CD4-positive, alpha-beta T cell treated with Interleukin-21 for 1 hour (primary cell): ENCODE measurements at places on chromosomes 1 and 21.

GRCh38 chr1:36533897-36534296 is 51.2 kb upstream of the CSF3R start:
- no peak for DNase-seq

- DNase-seq: no peak
Observed at GRCh38 chr1:4086085-4086850, 186.2 kb upstream of the C1orf174 start.

DNA sequence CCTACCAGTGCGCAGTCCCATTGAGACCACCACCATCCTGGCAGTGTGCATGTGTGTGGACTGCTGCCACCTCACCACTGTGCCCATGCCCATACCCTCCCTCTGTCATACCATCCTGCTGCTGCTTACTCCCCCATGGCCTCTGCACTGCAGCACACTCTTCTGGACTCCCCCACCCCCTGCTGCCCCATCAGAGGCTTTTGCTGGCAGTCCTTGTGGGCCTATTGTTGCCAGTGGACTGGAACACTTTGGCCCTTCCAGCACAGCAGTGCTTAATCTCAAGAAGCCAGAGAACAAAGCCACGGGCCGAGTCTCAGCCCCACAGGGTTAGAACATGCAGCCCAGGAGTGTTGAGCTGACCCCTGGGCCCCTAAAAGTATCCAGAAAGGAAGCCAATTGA is 41.9 kb upstream of the IVNS1ABP start:
- DNase-seq: no peak

DNA sequence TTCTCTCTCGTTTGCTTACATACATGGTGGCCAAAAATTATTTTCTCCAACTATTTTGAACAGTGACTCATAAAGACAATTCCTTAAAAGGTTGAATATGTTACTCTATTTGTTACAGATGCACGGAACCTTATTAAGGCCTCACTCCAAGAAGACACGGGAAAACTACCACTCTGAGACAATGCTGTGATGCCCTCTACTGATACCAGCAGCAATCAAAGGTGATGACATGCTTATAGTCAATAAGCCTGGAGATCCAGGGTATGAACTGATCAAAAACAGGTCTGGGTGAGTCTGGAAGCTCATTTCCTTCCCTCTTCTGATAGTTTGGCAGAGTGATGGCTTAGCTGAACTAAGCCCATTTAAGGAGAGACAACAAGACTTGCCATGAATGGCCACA is 563.0 kb downstream of the LRRIQ3 start:
- no peak for DNase-seq

DNA sequence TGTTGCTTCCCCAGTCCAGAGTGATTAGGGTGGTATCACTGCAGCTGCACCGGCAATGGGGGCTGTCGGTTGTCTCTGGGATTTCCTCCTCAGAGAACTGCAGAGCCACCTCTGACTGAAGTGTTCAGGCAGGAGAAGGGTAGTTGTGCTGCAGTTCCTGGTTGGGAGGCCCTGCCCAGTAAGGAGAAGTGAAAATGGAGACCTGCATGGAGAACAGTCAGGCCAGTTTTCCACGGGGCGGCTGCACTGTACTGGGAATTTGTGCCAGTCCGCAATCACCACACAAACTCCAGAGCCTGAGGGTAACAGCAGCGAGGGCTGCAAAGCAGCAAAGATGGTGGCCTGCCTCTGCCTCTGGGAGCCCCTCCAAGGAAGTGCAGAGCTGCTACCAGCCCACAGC is 58.1 kb upstream of the CCDC190 start:
- no peak for DNase-seq

DNA sequence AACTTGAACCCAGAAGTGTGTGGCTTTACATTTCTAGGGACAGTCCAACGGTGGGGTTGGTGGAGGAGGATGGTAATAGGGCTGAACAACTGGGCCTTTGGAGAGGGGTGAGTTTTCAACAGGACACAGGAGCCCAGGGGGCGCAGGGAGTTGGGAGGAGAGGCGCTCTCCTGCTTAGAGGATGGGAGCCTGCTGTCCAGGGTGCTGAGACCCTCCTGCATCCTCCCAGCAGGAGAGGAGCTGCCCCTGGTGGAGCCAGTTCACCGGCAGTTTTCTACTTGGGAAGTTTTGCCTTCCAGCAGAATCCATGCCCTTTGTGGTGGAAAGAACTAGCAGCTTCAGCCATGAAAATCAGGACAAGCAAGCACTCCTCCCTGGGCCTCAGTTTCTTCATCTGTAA is 8.6 kb downstream of the KCNC4 start:
- no peak for DNase-seq

DNA sequence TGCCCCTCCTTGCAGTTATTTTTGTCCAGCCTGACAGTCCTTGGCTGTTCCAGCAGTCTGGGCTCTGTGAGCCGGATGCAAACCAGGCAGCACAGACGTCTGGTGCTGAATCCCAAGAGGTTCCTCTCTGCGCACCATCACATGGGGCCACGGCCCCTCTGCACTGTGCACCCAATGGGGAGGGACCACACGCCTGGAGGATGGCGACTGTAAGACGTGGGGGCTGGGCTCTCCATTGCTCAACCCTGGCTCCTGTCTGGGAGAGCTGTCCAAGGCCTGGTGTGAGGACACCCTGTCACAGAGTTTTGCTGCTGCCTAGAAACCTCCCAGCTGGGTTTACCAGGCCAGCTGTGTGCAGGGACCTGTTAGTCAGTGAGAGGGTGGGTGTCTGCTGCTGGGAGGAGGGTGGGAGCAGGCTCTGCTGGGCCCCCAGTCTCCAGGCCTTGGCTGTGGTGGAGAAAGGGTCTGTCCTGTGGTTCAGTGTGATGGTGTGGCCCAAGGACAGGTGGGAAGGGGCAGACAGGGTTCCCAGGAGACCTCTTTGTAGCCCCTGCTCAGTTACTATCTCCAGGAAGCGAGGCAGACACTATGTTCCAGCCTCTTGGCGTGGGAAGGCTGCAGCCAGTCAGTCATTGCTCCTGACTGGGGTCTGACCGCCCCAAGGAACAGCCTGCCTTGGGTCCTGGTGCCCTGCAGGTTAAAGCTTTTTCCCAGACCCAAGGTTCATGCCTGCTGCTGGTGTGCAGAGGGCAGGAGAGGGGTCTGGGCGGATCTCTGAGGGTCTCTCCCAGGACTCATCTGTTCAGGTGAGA is 13.8 kb downstream of the HEYL start:
- no peak for DNase-seq

- DNase-seq: no peak
Observed at GRCh38 chr1:70134148-70134547, 71.2 kb downstream of the LRRC40 start.

- DNase-seq: no peak
Observed at GRCh38 chr1:220529521-220530020, 1.6 kb downstream of the MARK1 start.

- DNase-seq: no peak
Observed at GRCh38 chr1:65480684-65481405, 60.4 kb downstream of the LEPR start.

GRCh38 chr1:199858171-199858570 is 169.3 kb upstream of the NR5A2 start:
- no peak for DNase-seq

DNA sequence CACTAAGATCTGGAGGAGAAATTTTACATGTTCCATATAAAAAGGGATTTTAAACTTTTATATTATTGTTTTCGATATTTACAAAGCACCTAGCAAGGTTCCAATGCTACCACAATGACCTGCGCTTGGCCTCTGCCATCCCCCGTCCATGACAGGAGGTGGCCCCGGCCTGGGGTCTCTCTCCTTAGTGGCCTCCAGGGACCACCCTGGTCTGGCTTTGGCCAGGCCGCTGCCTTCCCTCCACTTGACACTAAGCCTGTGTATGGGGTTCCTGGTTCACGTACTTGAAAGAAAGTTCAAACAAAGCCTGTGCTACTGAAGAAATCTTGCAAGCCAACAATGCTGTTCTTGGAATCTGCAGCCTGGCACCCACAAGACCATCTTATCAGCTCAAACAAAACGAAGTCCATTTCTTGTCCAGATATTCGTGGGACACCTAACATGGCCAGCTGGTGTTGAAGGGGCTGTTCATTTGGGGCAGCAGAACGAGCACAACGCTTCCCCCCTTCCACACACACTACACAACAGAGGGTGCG is 12.8 kb downstream of the PRDM15 start:
- DNase-seq: no peak

DNA sequence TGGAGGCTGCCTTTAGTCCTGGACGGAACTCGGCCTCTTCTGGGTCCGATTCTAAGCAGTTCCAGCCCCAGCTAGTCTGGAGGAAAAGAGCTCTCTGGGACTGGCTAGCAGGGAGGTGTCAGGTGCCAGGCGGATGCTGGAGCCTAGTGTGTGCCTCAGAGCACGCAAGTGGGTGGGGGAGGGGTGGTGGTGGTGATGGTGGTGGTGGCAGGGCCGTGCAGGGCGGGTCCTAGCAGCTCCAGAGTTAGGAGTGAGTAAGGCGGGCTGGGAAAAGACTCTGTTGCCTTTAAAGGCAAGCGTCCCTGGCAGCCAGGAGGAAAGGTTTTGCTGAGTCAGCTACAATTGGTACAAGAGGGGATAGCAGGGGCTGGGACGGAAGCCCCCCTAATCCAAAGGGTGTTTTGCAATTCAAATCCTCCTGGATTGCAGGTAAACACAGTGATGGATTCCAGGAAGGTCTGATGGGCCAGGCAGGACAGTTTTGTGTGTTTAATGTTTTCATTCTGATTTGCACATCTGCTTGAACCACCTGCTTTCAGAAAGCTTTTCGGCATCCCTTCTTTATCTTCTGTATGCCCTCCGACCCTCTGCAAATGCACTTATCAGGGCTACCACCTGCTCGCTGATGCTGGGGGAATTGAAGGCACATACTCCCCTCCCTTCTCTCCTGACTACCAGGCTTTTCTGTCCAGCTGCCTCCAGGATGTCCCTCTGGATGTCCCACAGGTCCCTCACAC is 4.1 kb upstream of the SLC2A1 start:
- DNase-seq: no peak

DNA sequence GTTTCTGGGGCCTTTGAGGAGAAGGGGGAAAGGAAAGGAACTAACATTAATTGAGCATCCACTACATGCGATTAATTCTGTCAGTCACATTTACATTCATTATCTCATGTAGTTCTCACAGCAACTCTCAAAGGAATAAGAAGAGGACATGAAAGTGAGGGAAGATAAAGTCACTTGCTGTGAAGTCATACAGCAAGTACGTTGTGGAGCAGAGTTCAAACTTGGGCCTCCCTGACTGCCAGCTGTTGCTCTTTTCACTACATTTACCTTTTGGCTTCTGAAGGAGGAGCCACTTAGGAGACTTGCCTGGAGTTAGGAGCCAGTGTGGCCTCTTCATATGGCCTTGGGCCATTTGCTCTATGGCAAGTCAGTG is 6.2 kb downstream of the ZNF691 start:
- DNase-seq: no peak

DNA sequence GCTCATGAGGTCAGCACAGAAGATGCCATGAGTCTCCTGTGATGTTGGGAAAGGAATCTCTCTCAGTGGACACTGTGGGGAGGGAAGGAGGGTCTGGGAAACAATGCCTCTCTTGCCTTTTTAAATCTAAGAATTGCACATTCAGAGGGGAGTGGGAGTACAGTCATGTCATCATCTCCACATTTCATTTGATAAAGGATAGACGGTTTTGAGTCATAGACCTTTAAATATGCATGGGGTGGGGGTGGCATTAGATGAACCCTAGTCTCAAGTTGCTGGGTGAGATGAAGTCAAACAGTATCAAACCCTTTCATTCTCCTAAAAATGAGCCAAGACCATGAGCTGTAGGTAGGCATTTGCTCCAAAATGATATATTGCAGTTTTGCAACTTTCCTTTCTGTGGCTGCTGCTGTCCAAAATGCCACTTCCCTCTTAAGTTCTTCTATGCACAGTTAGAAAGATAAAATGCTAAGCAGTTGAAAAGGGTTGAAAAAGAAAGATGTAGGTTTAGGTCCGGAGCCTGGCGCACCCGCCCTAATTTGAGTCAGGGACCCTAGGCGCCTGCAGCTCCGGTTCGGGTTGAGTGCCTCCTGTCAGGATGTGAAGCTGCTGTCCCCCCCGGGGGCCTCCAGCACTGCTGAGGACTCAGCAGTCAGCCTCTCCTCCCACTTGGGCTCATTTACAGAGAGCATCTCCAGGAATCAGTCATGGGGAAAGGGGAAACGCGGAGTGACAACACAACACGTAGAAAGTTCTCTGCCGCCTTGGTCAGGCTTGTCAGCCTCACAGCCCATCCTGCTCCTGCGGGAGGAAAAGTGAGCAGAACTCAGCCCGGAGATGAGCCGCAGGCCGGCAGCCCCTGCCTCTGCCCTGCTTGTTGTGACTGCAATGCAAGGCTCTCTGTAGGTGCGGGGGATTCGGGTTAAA is 479.3 kb upstream of the RUNX1 start:
- DNase-seq: peak; percentile 34

DNA sequence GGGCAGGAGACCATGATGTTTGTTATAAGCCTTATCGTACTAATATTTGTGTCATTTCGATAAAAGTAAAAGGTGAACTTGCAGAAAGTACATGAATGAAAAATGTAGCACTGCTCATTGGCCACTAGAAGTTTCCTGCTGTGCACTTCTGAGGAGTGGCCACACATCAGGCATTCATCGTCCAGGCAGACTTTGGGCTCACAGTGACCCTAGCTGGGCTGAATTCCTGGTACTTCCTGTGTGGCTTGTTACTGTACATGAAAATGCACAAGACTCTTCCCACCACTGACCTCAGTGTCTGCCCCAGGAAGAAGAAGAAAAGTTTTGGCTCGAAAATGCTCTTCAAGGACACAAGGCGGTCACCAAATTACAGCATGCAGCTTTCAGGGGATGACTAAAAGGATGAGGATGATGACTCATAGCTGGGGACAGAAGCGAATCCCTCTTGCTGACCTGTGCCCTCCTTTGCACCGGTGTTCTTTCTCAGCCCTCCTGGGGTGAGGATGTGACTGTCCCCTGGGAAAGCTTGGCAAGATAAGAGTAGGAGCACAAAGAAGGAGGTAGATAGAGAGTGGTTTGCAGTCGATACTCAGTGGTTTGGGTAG is 252.4 kb upstream of the KAZN start:
- DNase-seq: no peak

DNA sequence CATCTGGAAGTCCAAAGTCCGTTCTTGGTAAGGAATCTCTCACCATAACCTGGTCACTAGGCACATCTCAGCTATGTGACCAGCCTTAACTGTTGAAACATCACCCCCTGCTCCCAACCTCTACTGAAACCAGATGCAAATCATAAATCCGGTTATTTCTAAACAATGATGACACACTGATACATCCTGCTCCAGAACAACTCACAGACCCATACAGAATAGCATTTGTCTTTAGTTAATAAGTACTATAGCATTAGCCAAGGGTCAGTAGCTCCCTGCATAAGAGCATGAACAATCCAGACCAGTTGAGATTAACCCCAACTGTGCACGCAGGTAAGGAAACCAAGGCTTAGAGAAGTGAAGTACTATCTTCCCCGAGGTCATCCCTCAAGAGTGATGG is 38.0 kb upstream of the KCTD3 start:
- DNase-seq: no peak

- DNase-seq: no peak
Observed at GRCh38 chr1:77276941-77277340, 4.9 kb upstream of the AK5 start.

DNA sequence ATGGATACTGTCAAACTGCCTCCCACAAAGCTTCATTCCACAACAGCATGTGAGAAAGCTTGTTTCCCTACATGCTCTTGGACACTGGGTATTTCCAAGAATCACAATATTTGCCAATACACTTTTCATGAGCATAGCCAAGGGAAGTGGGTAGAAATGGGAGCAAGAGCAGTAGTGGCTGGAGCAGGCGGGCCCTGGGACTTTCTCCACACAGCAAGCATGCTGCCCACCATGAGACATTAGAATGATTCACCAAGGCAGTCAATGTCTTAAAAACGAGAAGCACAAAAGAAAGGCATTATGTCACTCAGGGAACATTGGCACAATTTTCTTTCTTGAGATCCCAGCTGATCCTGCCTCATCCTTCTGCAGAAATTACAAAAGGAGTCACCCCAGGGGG is 371.6 kb upstream of the RUNX1 start:
- no peak for DNase-seq
